ENCODE measurements at places on chromosomes 3 and 15.

DNA sequence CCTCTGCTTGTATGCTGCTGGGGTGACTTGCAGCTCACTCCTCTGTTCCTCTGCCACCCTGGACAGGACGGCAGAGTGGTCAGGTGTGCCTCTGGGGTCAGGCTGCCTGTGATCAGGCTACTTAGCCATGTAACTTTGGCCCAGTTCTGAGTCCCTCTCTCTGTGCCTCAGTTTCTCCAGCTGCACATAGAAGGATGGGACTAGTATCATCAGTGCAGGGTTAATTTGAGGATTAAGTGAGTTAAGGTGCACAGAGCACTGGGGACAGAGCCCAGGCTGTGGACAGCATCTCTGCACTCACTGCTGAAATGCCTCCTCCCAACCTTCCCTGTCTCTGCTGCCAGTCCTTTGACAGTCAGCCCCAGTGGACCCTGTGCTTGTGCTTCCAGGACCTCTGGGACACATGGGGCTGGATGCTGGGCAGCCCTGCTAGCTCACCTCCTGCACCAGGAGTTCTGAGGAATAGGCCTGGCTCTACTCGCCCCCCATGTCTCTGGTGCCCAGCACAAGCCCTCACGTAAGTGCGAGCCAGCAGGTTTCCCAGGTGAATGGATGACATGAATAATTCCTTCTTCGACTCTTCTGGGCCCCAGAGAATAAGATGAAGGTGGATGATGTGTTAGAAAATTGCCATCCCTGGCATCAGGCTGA, 19.3 kb upstream of the PRR23E start:
- DNase-seq, result no peak

GRCh38 chr15:57751177-57751800, 44.8 kb downstream of the POLR2M start:
- DNase-seq, result peak; percentile 55

- DNase-seq, result no peak
Measured at GRCh38 chr3:169998668-169999131, 32.1 kb downstream of the SEC62 start.

DNA sequence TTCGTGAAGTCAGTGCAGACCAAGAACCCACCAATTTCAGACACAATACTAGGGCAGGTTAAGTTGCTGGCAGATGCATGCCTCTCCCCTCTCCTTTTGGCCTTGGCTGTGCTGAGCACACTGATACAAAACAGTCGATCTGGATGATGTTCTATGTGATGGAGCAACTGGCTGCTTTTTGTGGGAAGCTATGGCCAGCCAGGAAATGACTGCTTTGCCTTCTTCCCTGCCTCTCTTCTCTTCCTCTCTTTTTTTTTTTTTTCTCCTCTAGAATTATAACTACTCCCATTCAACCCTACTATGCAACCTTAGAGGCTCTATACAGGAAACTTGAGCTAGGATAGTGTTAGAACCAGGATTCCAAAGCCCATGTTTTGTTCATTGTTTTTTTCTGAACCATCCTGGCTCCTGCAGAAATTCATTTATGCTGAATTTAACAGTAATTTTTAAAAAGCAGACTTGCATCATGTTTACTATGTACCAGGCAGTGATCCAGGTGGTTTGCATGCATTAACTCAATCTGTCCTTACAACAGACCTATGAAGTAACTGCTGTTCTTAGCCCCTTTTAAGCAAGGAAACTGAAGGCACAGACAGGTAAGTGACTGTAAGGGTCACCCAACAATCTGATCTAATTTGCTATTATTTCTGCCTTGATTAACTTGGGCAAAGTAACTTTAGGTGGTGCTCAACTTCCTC, 62.9 kb downstream of the PLD1 start:
- no peak for DNase-seq

- DNase-seq, result no peak
Measured at GRCh38 chr3:124393340-124393739, 336.9 kb upstream of the UMPS start.

DNA sequence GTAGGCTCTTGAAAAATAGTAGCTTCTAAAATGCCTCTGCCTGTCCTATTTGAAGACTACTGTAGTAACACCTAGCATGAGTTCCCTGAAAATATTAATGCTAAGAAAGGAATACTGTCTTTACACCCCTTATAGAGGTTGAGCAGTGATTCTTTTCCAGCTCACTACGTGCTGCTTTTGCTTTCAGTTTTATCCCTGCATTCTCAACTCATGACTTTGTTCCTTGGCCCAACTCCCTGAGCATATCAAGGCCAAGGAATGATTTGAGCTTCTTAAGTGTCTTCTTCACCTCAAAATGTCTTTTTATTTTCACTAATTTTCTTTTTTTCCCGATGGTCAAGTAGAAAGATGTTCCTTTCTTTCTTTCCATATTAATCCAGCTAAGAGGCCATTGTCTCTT, 16.5 kb upstream of the P2RY13 start:
- no peak for DNase-seq

DNA sequence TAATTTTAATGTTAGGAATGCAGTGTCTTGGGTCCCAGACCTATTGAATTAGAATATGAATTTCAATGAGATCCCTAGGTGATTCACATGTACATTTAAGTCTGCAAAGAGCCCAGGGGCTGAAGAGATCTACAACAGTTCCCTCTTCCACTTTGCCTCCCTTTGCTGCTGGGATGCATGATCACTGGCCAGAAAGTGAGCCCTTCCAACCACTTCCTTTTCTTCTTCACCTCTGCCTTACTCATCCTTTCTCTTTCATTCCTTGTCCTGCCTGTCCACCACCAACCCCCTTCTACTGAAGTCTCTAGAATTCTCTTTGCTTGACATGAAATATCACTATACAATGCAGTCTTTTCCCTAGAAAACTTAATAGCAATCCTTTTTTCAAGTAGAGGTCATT, 222.4 kb upstream of the LRIG1 start:
- DNase-seq, result no peak
